ENCODE measurements at places on chromosomes 5 and 9. TPM values are rescaled to one million over a fixed set of nuclear protein-coding genes. Genes with fewer than 3 reads are reported as not detected.

PCDHB5 gene
- polyA plus RNA-seq = 0.33 TPM

TSC1 gene
- 11.3 TPM for polyA plus RNA-seq

KIF12 gene
- 2.9 TPM for polyA plus RNA-seq

CD72 gene
- 2.2 TPM for polyA plus RNA-seq

NUP214 gene
- polyA plus RNA-seq = 8.8 TPM

GM2A gene
- 9.9 TPM for polyA plus RNA-seq

FCN1 gene
- 0.97 TPM for polyA plus RNA-seq

- no peak overlapping the region for H3K27ac ChIP-seq
- no peaks in the 10 kb centered on the region for H3K36me3 ChIP-seq
- no peaks in the 10 kb centered on the region for H3K27me3 ChIP-seq
- H3K4me1 ChIP-seq = no peaks in the 10 kb centered on the region
- no peak for DNase-seq
These were observed 847.0 kb downstream of the TLE1 start for GRCh38 chr9:80842389-80842788.

DNA sequence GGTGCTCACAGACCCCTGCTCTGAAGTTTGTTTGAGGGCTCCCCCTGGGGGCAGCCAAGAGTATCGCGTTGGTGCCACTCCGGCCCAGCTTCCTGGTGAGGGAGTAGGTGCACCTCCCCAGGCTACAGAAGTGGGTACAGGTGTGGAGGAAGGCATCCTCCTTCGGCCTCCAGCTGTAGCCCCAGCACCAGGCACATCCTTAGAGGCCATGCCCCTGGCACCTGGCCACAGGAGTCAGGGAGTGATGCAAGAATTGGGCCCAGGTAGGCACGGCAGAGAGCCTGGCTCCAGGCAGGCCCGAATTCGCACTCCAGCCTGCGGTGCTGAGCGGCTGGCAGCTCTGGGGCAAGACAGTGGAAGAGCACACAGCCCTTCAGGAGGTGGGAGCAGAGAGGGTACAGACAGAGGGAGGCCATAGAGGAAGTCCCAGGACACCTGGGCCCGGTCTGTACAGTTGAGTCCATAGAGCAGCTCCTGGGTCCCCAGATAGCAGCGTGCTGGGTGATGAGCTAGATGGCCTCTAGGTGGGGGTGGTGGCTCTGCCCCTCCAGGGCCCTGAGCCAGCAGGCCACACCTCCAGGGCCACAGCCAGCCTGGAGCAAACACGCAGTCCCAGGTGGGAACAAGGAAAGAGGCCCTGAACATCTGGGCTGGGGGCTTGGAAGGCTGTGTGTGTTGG is 2.4 kb downstream of the SAPCD2 start:
- H3K27me3 ChIP-seq = peaks cover 13% of the 10 kb centered on the region
- peaks cover 4% of the 10 kb centered on the region for H3K4me1 ChIP-seq
- H3K36me3 ChIP-seq = no peaks in the 10 kb centered on the region
- peak; percentile 84 for DNase-seq
- no peak overlapping the region for H3K4me3 ChIP-seq

DNA sequence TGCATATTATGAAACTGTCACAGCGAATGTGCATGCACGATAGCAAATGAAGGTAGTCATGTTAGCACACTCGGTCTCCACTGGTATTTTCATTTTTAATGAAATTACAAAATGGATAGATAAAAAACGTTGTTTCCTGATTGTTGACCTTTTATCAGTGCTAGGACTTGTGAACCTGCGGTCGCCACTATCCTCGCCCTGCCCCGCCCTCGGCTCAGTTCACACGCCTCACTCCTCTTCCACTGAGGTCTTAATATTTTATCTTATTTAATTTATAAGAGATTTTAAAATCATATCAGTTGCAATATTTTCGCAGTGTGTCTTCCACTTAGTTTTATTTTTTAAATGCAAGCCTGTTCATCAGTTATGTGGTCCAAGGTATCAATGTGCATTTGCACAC is 382.6 kb upstream of the IRX4 start:
- no peak for DNase-seq
- H3K36me3 ChIP-seq = no peaks in the 10 kb centered on the region
- H3K27ac ChIP-seq = no peak overlapping the region

DNA sequence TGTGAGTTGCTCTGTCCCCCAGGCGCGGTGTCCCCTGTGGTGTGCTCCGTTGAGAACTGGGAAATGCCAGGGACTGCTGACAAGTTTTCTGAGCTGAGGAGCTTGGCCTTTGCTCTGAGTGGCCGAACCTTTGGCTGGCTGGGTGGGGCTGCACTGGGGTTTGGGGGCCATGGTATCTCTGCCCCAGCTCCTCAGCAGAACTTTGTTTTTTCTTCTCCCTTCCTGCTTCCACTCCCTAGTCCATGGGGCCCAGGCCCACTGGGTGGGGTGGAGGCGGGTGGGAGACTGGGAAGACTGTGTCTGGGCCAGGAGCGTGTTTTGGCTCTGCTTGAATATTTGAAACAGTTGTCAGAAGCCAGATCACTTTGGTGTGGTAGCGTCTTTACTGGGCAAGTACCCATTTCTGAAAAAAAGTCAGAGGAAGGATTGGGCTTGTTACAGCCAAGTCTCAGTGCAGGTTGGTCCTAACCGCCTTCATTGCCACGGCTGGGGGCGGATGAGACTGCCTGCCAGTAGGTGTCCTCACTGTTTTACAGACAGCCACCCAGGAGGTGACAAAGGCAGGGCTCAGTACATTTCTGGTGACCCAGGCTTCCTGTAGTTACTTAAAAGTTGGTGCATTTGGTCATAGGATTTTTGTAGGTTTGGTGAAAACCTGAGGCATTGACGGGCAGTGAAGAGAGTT is 92.7 kb downstream of the DAB2IP start:
- H3K27ac ChIP-seq = peak overlapping the region; percentile 88
- no peaks in the 10 kb centered on the region for H3K27me3 ChIP-seq
- no peaks in the 10 kb centered on the region for H3K36me3 ChIP-seq
- H3K4me1 ChIP-seq = peaks cover 10% of the 10 kb centered on the region
- DNase-seq = peak; percentile 59
- peak overlapping the region; percentile 79 for H3K4me3 ChIP-seq

GRCh38 chr5:174376056-174376455 is 330.6 kb downstream of the NSG2 start:
- no peak for DNase-seq
- H3K4me3 ChIP-seq = no peak overlapping the region
- H3K27me3 ChIP-seq = no peaks in the 10 kb centered on the region
- H3K27ac ChIP-seq = no peak overlapping the region
- H3K36me3 ChIP-seq = no peaks in the 10 kb centered on the region

DNA sequence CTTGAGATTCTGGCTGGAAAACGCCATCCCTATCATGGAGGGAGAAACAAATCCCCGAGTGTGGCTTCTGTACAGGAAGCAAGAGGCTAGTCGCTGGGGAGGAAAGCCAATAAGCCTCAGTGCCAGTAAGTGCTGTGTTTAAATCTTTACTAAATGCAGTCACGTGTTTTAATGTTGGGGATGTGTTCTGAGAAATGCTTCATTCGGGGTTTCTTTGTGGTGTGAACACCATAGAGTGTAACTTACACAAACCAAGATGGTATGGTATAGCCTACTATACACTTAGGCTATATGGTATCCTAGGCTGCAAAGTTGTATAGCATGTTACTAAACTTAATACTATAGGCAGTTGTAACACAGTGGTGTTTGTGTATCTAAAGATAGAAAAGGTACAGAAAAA is 94.7 kb downstream of the GCNT1 start:
- H3K36me3 ChIP-seq = no peaks in the 10 kb centered on the region
- H3K4me1 ChIP-seq = no peaks in the 10 kb centered on the region
- no peak overlapping the region for H3K27ac ChIP-seq
- H3K4me3 ChIP-seq = no peak overlapping the region

- no peaks in the 10 kb centered on the region for H3K36me3 ChIP-seq
- no peaks in the 10 kb centered on the region for H3K4me1 ChIP-seq
- H3K4me3 ChIP-seq = no peak overlapping the region
- no peak for DNase-seq
These were observed 216.6 kb upstream of the EFNA5 start for GRCh38 chr5:107887166-107887943.

DNA sequence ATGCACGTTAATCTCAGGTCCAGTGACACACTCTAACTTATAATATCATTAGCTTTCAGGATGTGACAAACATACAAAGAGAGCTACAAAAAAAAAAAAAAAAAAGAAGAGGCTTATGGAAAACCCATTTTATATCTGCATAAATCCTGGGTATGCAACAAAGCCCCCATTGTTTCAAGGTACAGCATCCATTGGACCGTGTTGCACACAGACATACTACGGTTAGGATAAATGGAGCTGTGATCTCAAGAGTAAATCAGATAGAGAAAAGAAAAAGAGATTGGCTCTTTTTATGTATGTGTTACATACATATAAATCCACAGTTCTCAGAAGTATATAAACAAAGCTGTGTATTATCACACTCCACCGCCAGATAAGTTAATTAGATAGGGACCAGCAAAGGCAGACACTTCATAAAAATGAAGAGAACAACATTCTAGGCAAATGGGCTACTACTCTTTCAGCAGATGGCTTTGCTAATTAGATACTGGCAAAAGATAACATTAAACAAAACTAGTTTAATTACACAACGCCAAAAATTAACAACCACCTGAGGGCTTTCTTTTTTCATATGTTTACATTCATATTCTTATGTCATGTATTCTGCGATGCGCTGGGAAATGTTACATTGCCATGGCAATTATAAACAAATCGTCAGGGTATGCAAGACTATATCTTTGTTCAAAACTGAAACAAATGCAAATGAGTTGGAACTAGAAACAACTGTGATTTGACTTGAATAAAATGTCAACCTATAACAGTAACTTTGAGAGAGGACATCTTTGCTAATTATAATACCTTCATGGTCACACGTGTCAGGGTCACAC is 304.2 kb downstream of the SEMA5A start:
- no peak overlapping the region for H3K27ac ChIP-seq
- no peak for DNase-seq
- no peaks in the 10 kb centered on the region for H3K36me3 ChIP-seq
- H3K4me3 ChIP-seq = no peak overlapping the region
- H3K27me3 ChIP-seq = no peaks in the 10 kb centered on the region

GRCh38 chr5:144060598-144060997 is 109.9 kb downstream of the YIPF5 start:
- H3K36me3 ChIP-seq = no peaks in the 10 kb centered on the region
- no peak for DNase-seq
- H3K27me3 ChIP-seq = no peaks in the 10 kb centered on the region

- no peak overlapping the region for H3K4me3 ChIP-seq
- H3K4me1 ChIP-seq = no peaks in the 10 kb centered on the region
- H3K27me3 ChIP-seq = no peaks in the 10 kb centered on the region
- no peak for DNase-seq
- H3K36me3 ChIP-seq = peaks cover 3% of the 10 kb centered on the region
- H3K27ac ChIP-seq = no peak overlapping the region
These were observed 10.3 kb downstream of the CNOT8 start for GRCh38 chr5:154868702-154869101.

DNA sequence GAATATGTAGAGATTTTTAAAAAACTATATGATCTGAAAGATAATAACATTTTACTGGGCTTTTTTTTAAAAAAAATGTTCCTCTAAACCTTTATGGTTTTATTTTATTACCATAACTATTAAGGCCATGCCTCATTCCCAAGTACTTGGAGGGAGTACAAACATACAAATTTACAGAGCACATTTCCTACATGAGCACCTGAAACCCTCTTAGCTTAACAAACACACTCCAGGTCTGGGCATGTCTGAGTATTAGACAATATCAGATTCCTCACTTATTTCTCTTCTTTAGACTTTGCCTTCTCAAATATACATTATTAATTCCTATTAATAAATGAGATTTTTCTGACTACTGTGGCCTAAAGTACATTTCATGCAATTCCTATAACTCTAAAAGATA is 319.2 kb downstream of the SLCO4C1 start:
- DNase-seq = no peak
- no peaks in the 10 kb centered on the region for H3K4me1 ChIP-seq
- no peaks in the 10 kb centered on the region for H3K27me3 ChIP-seq
- no peaks in the 10 kb centered on the region for H3K36me3 ChIP-seq

GRCh38 chr9:94804316-94804715 is 77.8 kb downstream of the AOPEP start:
- no peaks in the 10 kb centered on the region for H3K27me3 ChIP-seq
- no peaks in the 10 kb centered on the region for H3K36me3 ChIP-seq
- no peak for DNase-seq

- no peaks in the 10 kb centered on the region for H3K4me1 ChIP-seq
- H3K4me3 ChIP-seq = no peak overlapping the region
- no peaks in the 10 kb centered on the region for H3K27me3 ChIP-seq
- no peaks in the 10 kb centered on the region for H3K36me3 ChIP-seq
- no peak for DNase-seq
These were observed 23.0 kb downstream of the ZNF474 start for GRCh38 chr5:122152266-122152900.

GRCh38 chr9:114181607-114182409 is 26.5 kb downstream of the COL27A1 start:
- DNase-seq = no peak
- peak overlapping the region; percentile 48 for H3K27ac ChIP-seq
- no peaks in the 10 kb centered on the region for H3K27me3 ChIP-seq
- H3K4me3 ChIP-seq = no peak overlapping the region
- H3K4me1 ChIP-seq = peaks cover 52% of the 10 kb centered on the region

DNA sequence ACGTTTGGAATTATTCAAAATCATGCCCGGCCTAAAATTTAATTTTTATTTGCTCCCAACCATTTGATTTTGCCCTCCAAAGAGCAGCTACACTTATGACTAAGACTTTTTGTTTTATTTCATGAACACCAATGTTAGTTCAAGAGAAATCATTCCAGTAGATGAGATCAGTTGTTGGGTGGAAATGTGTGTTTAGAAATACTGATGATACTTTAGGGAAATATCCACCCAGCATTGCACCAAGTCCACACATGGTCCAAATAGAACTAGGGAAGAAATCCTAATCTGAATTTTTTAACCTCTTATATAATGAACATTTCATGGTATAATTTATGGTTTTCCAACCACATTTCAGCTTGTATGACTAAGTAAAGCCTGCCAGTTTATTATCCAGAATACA is 28.3 kb upstream of the GOLPH3 start:
- H3K36me3 ChIP-seq = no peaks in the 10 kb centered on the region
- peaks cover 10% of the 10 kb centered on the region for H3K4me1 ChIP-seq
- no peak for DNase-seq
- peak overlapping the region; percentile 90 for H3K27ac ChIP-seq

DNA sequence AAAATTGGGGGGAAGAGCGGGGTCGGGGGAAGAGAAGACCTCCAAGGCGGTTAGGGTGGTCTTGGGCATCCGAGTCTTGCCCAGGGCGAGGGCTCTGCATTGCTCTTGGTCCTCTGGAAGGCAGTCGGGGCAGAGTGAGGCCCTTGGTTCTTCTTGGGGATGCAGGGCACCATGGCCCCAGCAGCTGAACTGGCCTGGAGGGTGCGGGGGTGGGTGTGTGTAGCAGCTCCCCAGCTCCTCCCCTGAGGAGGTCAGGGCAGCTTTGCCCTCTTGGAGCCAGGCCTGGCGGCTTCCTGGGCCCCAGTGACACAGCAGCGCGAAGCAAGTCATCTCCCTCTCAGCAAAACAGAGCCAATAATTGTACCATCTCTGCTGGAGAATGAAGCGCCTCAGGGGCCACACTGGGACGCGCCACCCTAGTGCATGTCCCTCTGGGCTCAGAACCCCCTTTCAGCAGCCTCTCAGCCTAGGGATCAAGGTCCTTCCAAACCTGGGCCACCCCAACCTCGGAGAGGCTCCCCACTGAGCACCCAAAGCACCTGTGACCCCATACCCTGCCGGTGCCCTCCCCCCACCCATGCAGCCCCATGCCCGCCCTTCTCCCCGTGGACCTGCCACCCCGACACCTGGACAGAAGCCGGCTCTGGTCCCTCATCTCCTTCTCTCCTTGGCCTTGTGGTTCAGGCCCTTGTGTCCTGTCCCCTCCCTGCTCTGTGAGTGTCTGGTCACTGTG is 10.4 kb upstream of the RXRA start:
- DNase-seq = no peak
- no peaks in the 10 kb centered on the region for H3K36me3 ChIP-seq
- peaks cover 34% of the 10 kb centered on the region for H3K4me1 ChIP-seq
- no peak overlapping the region for H3K27ac ChIP-seq
